AG08396 (cell line): ENCODE measurements at places on chromosomes 1 and 21.

DNA sequence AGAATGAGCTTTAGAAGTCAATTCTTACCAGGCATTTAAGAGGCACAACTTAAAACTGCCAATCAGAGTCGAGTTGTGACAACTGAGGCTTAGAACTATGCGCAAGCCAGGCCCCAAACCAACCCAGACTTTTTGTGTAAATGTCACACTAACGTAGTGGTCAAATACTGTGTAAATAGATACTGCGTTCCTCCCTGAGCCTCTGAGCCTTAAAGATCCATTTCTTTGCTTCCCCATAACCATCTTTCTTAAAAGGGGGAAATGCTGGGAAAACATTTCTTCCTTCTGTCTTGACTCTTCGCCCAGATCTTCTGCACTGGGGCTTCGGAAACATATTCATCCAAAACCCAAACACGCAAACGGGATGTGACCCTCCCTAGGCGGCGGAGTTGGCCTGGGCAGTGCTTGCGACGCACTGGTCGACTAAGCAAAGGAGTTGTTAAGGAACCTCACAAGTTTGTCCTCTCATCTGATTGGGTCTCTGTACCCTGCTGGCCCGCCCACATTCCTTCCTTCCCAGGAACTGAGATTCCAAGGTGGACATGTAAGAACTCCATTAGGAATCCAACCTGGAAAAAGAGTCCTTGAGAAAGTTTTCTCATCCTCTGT, 2.6 kb downstream of the ADAMTS5 start:
- peak; percentile 68 for DNase-seq

- DNase-seq = no peak
Measured at GRCh38 chr1:68745451-68745850, 248.6 kb upstream of the DEPDC1 start.

GRCh38 chr1:225470211-225471108, 42.6 kb upstream of the LBR start:
- no peak for DNase-seq

- no peak for DNase-seq
Measured at GRCh38 chr21:31780944-31781343, 49.0 kb upstream of the SCAF4 start.

DNA sequence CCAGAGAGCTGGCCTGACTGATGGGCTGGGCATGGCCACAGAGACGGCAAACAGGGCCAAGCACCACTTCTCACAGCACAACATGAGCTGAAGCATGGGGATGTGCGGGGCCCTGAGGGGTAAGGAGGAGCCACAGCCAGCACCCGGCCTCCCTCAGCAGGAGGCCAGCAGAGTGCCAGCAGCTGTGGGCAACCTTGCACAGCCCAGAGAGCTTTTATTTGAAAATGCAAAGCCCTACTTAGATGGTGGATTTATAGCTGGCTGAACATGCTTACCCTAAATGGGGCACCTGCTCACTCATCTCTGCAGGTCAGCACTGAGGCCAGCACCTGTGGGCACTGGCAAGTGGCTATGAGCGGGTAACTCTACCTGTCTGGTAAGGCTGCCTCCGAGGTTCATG, 44.1 kb downstream of the SLC66A1 start:
- DNase-seq = no peak

DNA sequence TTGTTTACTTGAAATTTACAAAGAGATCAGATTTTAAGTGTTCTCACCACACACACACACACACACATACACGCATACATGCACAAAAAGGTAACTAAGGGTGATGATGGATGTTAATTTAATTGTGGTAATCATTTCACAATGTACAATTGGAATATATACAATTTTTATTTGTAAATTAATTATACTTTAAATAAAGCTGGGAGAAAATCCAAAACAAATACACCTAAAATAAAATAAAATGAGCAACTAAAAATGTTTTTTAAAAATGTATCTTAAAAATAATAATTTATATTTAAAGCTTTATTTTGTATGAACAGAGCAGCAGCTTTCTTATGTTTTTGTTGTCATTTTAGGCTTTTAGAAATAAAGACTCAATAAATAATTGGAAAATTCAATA, 8.2 kb upstream of the INSL5 start:
- no peak for DNase-seq

DNA sequence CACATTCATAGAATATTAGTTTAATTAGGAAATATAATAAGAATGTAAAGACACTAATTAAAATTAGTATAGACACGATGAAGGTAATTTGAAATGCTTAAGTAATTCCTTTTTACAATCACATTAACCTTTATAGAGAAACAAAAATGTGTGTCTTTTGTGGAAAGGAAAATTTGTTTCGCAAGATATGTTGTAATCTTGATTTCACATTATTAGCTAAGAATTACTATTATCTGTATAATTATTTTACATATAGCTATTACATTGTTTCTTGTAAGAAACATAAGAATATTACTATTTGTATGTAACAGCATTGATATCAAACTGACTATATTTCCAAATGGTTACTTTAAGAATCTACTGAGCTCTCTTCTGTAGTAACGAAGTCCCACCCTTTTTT, 111.2 kb downstream of the PTPRC start:
- DNase-seq = no peak

GRCh38 chr1:244210884-244211558, 159.9 kb downstream of the ZBTB18 start:
- no peak for DNase-seq

DNA sequence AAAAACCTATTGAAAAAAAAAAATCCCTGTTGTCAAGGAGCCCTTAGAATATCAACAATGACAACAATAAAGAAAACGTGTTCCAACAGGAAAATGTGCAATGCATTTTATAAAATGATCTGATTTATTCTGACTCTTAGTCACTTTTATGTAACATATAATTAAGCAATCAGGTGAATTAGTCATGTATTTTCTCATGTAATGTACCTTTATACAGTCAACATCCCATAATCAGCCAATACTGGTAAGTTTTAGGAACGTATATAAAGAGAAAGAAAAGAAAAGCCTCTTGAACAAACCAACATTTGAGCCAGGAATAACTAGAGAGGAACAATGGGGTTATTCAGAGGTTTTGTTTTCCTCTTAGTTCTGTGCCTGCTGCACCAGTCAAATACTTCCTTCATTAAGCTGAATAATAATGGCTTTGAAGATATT, at the start of gene CLCA4:
Gene CLCA4 (plus strand): TSS at position 292 of the 435 bp plus-strand sequence. CDS start 42 bp downstream, at position 334.
- DNase-seq = no peak

DNA sequence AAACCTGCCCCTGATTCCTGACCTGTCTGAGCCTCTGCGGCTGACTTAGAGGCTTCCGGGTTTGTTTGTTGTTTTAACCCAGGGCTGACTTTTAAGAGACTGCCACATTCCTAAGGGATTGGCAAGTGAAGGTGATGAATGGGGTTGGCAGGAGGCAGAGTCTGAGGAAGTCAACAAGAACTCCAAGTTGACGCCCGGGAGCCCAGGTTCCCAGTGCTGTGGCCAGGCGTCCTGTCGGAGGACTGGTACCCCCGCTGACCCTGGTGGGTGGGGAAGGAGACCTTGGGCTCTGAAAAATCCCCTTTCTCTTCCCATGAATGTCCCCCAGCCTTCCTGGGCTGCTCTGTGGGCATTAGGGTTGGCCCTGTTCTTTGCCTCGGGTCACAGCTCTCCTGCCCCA, 19.7 kb upstream of the EPS8L3 start:
- DNase-seq = peak; percentile 79

- no peak for DNase-seq
Measured at GRCh38 chr1:192826791-192827546, 18.1 kb downstream of the RGS2 start.

- peak; percentile 80 for DNase-seq
Measured at GRCh38 chr1:53107570-53108322, 34.7 kb downstream of the SLC1A7 start.

- no peak for DNase-seq
Measured at GRCh38 chr1:239616673-239617072, 230.3 kb downstream of the CHRM3 start.

GRCh38 chr1:95118067-95118499, 928 bp downstream of the TLCD4 start:
- DNase-seq = no peak

DNA sequence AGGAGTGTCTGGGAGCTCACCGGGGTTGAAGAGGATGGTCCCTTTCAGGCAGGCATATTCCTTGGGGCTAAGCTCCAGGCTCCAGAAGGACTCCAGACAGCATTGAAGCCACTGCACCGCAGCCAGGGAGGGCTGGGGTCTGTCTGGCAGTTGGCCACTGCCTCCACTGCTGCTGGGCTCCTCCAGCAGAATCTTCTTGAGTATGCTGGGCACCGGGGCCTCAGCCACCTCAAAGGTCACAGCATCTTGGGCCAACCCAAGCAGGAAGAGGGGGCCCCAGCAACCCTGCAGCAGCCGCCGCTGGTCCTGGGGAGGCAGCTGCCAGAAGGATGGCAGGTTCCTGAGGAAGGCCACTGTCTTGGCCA, 404 bp downstream of the NR0B2 start:
- DNase-seq = no peak

DNA sequence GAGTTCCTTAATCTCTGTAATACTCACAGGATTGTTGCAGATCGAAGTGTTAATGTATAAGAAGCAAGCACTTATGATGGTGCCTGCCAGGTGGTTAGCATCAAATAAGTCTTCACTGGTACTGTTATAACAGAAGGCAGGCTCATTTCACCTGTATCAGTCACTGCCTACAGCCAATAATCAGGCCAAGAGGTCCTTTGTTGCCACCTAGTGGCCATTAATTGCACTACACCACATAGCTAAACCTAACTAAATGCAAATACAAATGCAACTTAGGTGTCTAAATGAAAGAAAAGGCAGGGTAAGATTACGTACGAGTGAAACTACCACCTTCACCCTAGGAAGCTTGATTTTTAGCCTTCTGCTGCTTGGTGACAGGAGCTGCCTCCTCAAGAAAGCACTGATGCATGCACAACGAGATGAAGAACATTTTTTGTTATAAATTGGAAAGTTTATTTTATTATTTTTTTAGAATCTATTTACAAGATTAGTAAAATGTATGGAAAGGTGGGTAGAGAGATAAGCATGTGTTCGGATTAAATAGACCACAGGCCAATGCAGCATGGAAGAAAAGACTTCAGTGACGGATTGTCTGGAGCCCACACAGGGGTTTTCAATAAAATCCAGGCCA, 334.8 kb upstream of the CAMK1G start:
- peak; percentile 62 for DNase-seq

DNA sequence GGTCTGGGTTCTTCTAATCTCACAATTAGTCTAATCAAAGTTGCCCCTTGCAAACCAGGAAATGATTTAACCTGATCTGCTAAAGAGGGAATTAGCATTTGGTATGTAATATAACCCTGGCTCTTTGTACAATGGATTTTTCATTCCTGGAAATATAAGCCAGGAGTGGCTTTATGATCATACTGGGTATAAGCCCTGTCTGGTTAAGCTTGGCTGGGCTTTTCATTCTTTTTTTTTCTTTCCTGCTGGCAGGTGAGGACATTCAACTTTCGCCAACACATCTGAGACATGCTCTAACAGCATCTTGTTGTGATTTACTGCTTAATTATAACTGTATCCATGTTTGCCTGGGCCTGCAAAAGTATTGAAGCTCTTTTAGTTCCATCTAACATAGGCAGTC, 20.4 kb upstream of the SDE2 start:
- DNase-seq = no peak

DNA sequence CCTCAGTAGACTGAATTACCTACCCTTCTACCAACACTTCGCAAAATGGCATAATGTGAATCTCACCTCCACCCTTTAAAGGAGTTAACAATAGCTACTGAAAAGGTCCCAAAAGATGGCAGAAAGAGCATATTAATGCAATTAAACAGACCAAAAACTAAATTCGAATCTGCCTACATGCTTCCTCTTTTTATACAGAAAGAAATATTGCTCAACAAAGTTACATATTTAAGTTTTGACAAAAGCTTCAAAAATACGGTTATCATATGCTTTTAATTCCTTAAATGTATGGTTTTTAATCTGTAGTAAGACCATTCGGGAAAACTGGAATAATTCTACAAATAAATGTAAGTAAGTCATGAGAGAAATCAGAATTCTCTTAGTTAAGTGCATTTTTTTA, 2.2 kb downstream of the APP start:
- no peak for DNase-seq

- peak; percentile 12 for DNase-seq
Measured at GRCh38 chr1:208455821-208456220, 211.6 kb upstream of the PLXNA2 start.

- no peak for DNase-seq
Measured at GRCh38 chr21:44414291-44415072, 40.8 kb upstream of the LRRC3 start.

DNA sequence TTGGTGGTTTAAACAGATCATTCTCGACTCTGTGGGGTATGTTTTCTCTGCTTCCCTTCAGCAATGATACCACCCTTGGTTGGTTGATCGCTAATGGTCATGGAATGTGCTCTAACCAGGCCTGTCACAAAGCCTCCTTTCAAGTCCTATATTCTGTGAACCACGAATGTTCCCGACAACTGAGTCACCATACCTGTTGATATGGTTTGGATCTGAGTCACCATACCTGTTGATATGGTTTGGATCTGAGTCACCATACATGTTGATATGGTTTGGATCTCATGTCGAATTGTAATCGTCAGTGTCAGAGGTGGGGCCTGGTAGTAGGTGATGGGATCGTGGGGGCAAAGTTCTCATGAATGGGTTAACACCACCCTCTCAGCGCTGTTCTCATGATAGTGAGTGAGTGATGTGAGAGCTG, 10.2 kb upstream of the CAMK2N1 start:
- DNase-seq = peak; percentile 62

GRCh38 chr1:156898161-156898566, 4.6 kb downstream of the PEAR1 start:
- DNase-seq = no peak

GRCh38 chr1:178796013-178796412, 71.0 kb downstream of the RALGPS2 start:
- DNase-seq = no peak

- DNase-seq = no peak
Measured at GRCh38 chr1:118338936-118339335, 153.9 kb upstream of the SPAG17 start.

DNA sequence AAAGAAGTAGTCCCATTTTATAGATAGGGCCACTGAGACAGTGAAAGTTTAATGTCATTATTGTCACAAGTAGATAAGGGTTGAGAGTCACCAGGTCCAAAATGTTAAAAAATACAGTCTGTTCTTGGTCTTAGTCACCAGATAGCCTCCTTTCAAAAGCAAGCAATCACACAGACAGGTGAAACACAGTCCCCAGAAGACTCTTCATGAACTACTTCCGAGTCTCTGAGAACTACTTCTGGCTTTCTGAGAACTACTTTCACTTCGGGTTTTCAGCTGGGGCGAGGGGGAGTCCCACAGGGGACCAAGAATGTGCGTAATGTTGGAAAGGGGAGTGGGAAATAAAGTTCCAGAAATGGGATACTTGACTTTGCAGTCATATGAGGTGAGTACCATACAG, 143.2 kb downstream of the HHIPL2 start:
- no peak for DNase-seq

GRCh38 chr1:152024223-152024622, 12.6 kb downstream of the S100A11 start:
- DNase-seq = no peak
